Activated CD4-positive, CD25-positive, alpha-beta regulatory T cell treated with anti-CD3 and anti-CD28 coated beads, Interleukin-2, amount 50 U/mL, for 16 hours (primary cell): ENCODE measurements at places on chromosomes 5 and 9.

GRCh38 chr5:71864730-71865601 lies 145.9 kb downstream of the CARTPT start:
- DNase-seq: no peak

DNA sequence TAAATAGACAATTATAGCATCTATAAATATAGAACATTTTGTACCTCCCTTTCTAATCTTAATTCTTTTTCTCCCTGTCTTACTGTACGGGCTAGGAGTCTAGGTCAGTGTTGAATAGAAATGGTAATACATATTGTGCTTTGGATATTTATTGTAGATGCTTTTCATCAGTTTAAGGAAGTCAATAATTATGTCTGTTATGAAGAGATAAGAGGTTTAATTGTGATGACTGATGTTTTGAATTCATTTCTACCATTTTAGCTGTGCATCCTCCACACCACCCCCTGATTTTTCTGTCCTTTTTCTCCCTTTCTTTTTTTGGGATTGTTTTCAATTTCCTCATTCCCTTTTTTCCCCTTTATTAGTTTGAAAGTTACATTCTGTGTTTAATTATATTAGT lies 95.8 kb downstream of the DOCK2 start:
- no peak for DNase-seq

- no peak for DNase-seq
Measured at GRCh38 chr9:3246241-3246640, 279.6 kb downstream of the RFX3 start.

DNA sequence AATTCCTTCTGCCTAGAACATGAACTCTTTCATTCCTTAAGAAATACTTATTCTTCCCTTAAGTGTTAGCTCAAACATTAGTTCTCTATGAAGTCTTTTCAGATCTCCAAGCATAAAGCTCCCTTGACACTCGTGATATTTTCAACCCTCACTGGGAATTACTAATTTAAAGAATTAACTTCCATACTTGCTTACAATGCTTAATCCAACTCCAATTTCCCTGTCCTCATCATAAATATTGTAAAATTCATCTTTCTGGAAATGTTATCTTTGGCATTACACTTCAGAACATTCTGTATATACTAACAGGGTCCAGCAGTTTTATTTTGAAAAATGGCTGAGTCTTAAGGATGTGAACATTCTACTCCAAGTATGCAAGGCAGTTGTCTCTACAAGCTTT lies 7.2 kb downstream of the STARD4 start:
- DNase-seq: no peak

GRCh38 chr9:107737987-107738743 lies 248.6 kb upstream of the KLF4 start:
- DNase-seq: no peak

DNA sequence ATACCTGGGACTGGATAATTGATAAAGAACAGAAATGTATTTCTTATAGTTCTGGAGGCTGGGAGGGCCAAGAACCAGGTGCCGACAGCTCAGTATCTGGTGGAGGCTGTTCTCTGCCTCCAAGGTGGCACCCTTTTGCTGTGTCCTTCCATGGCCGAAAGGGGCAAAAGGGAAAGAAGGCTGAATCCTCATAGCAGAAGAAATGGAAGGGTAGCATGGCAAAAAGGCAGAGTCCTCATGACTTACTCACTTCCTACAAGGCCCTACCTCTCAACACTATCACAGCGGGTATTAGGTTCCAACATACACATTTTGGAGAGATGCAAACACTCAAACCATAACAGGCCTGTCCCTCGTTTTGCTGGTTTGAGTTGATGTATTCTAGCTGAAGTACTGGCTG lies 25.1 kb upstream of the MED10 start:
- DNase-seq: no peak

DNA sequence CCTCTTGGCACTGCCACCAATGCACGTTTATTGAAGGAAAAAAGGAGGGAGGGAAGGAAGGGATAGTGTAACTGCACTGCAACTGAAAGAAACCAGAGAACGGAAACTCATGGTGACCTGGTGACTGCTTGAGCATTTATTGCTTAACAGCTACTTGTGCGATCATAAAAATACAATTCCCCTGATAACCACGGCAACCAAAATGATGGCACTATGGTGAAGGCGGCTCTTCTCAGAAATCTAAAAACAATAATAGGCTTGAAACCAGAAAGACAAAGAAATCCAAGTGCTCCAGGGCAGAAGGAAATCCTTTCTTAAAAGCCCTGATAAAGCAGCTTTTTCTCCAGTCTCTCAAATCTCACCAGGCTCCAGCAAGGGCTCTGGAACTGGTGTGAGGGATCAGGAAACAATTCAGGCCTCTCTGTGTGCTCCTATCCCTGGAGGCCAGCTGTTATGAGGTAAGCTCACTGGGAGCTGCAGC lies 1.9 kb downstream of the FBXO10 start:
- no peak for DNase-seq
